GM12892 (cell line): ENCODE measurements at places on chromosomes 4 and X.

DNA sequence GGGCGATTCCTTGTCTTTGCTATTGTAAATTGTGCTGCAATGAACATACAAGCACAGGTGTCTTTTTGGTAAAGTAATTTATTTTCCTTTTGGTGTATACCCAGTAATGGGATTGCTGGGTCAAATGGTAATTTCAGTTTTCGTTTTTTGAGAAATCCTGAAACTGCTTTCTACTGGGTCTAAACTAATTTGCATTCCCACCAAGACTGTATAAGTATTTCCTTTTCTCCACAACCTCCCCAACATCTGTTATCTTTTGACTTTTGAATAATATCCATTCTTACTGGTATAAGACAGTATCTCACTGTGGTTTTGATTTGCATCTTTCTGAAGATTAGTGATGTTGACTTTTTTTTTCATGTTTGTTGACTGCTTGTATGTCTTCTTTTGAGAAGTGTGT is 2506.0 kb downstream of the PCDH7 start:
- DNase-seq = no peak

DNA sequence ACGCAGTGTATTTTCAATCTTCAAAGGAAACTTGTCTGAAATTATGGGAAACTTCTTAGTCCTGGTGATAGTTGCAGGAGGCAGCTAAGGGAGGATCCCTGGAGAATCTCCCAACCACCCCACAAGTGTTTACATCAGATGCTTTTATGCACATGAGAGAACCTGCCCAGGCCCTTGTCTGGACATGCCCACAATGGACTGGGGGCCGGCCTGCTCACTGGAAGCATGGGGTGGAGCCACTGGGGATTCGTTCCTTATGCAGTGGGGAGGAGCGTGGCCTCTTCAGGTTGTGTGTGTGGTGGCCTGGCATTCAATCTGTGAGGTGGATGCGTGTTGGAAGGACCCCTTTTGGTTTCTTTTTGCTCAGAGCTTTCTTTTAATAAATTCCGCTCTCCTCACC is 398.7 kb upstream of the PPP1R2C start:
- DNase-seq = no peak

- DNase-seq = no peak
These were observed 66.6 kb upstream of the ARHGAP24 start for GRCh38 chr4:85408301-85408700.

DNA sequence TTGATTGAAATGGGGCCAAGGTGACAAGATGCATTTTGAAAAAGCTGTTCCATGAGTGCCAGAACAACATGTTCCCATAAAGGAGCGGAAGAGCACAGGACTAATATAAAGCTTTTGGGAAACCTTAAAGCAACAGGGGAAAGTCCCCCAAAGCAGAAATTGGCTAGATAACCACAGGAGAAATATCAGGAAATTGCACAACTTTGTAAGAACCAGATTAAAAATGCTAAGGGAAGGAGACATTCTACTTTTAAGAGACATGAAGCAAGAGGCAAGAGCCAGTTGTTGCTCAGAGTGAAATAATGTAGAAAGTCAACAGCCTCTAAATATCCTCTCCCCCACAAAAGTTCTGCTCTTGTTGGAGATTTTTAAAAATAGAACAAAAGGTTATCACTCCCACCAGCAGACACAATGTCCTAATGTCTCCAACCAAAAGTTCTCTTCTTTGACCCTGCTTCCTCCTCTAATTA is 85.2 kb upstream of the LNX1 start:
- no peak for DNase-seq

DNA sequence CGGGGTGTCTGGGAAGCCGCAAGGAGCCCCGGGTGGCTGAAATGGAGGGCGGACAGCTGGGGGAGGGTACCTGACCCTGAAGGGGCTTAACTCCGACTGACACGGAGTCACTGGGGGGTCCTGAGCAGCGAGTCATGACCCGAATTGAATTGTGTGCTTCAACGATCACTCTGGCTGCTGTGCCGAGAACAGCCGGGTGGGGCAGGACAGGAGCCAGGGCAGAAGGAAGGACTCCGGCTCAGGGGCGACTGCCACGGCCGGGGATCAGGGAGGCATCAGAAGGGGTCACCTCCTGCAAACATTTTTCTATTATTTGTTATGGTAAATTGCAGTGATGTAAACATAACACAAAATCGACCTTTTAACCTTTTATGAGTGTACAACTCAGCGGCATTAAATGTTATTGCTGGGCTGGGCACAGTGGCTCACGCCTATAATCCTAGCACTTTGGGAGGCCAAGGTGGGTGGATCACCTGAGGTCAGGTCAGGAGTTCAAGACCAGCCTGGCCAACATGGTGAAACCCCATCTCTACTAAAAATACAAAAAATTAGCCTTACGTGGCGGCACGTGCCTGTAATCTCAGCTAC is 21.6 kb downstream of the ZFYVE28 start:
- no peak for DNase-seq

DNA sequence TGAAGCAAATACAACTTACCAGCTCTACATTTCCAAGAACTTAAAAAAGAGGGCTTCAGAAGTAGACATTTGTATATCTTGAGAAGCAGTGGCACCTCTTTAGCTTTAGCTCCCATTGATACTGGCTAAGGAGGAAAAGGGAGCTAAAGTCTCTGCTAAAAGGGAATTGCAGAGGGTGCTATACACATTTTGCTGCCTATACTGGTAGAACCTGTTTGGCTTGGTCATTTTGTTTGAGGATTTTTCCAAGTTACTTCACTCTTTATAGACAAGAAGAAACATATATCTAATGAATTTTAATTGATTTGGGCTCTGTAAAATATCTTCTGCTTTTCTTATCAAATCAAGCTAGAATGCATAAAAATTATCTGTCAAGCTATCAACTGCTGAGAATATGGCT is 11.8 kb downstream of the PAPSS1 start:
- DNase-seq = no peak

- DNase-seq = no peak
These were observed 335.5 kb downstream of the ARHGAP10 start for GRCh38 chr4:148067301-148067916.

DNA sequence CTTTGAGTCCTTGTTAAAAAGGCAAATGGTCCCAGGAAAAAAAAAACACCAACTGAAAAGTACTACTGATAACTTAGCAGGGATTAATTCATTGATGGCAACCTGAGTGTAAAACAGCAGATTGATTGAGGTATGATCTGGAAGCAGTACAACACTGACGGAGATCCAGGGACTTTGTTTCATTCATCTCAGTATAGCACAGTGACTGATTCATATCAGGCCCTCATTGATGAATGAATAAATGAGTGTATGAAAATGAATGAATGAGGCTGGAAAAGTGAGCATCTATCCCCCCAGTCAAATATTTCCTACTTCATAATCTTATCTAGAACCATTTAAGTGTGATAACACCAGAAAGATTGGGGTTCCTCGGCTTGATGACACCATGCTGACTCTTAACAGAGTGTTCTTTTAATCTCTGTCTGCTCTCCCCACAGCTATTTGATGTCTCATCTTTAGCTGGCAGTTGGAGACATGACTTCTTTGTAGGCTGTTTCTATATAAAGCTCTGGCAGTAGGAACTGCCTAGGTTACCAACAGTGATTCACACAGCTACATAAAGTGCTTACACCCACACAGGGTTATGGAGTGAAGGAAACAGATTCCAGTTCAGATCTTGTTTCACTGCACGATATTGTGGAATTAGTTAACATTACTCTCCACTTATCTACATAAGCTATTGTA is 18.6 kb upstream of the RNF128 start:
- no peak for DNase-seq

DNA sequence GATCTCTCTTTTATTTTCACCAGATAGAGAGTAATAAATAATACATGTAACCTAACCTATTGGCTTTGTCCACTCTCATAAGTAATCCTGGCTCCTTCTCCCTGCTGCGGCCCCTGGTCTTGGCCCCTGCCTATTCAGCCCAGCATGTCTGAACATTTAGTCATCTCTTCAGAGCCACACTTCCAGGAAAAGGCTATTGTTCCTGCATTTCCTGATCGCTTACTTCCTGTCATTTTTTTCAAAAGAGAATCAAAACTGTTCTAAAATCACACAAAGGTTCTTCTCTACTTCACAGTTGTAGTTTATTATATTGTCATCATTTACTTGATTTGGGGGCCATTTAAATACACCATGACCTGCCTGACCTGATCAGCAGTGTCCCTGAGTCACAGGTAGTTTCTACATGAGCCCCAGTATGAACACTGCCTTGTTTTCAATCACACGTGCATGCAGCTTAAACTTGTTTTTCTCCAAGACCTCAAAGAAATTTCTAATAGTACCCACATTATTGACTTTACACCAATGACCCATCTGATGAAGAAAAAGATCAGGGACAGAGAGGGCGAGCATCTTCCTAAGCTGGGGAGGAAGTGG is 47.4 kb upstream of the KDR start:
- no peak for DNase-seq

DNA sequence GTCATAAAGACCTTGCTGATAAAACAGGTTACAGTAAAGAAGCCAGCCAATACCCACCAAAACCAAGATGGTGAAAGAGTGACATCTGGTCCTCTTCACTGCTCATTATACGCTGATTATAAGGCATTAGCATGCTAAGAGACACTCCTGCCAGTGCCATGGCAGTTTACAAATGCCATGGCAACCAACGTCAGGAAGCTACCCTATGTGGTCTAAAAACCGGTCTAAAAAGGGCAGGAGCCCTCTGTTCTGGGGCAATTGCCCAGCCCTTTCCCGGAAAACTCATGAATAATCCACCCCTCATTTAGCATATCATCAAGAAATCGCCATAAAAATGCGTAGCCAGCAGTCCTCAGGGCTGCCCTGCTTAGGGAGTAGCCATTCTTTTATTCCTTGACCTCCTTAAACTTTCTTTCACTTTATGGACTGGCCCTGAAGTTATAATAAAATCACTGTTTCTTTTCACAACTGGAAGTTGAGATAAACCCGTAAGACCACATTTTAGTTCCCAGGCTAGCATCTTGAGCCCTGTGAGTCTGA is 260.5 kb upstream of the FAT1 start:
- DNase-seq = no peak

- DNase-seq = no peak
These were observed 38.5 kb downstream of the LAMTOR3 start for GRCh38 chr4:99855678-99856077.

DNA sequence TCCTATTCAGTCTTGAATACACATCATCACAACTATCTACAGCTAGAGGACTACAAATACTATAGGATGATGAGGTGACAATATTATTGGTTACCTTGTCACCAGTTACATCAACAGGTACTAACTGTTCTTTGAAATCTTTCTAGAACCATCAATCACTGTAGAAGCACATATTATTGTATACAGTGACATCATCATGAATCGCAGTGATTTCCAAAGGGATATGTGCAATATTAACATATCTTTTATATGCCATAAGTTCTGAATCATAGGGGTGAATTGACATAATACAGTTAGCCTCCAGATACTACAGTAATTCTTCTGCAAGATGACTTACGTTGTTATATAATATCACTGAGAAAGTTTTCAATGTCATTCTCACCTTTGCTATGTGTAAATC is 105.2 kb upstream of the HPGD start:
- no peak for DNase-seq

DNA sequence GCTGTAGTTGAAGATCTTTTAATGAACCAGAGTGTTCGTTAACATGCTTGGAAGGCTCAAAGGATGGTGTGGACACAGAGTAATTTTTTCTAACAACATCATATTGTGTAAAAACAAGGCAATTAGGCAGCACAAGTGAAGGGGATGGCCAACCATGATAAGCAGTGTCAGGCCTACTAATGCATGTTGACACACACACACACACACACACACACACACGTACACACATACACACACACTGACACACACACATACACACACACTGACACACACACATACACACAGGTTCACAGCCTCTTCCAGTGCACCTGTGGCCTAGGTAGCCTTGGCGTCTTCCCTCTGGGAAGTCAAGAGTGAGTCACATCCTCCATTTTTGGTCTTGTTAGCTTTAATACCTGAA is at the start of gene SUPT20HL1:
Gene SUPT20HL1, plus strand, starts transcription at position 368 of the 400 bp plus-strand sequence. CDS start 2,122 bp downstream, outside the sequence.
- DNase-seq = no peak

DNA sequence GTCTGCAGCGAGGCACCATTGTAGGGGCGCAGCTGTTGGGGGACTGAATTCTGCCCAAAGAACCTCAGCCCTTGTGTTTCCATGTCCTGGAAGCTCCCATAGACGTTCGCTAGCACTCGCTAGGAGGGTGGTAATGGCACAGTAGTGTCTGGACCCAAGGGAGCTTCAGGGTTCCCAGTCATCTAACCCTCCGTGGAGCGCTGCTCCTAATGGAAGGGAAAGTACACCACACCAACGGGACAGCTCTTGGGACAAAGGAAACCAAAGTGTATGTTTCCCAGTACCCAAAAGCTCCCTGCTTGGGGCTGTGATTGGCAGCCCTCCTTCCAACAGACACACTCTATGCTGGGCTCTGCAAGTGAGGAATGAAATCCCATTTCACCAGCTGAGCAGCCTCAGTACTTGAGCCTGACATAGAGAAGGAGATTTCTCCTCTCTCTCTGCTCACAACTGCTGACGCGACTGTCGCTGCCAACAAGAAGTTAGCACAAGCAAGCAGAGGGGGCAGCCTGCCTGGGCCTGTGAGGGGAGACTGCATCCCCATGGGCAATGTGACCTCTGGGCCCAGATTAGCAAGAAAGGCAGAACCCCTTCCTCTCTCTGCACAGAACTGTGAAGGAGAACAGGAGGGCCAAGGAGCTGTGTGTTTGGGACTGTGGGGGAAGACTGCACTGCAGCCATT is 67.6 kb upstream of the SMARCAD1 start:
- no peak for DNase-seq

DNA sequence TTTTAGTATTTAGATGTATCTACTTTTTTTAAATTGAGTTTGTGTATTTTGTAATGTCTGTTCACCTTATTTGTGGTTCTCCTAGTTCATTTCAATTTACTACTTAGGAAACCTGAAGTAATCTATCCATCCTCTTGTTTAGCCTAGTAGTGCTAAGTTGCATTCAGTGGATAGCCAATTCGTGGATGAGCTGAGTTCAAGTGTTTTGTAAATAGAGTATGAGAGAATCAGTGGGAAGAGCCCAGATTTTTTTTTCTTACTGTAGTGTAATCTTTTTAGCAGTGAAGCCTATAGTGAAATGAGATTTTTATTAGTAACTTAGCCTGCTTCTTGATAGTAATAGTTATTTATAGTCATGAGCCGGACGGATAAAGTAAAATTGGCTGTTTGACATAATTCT is 21.7 kb downstream of the STAG2 start:
- no peak for DNase-seq

GRCh38 chr4:54941994-54942552 is 183.3 kb downstream of the KDR start:
- no peak for DNase-seq

DNA sequence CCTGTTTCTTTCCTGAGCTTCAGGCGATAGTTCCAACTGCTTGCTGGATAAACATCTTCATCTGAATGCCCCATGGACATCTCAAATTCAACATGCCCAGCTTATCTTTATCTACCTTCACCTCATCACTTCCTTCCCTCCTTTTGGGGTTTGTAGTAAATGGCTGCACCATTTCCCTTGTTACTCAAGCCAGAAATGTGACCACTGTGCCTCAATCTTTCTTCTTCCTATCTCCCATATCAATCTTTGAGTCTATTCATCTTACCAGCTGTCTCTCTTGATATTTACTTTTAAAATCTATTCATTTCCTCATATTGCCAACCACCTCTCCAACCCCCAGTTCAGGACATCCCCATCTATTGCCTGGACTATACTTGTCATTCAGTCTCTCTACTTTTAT is 155.4 kb downstream of the PPA2 start:
- DNase-seq = no peak

GRCh38 chrX:16778545-16778944 is 7.7 kb upstream of the TXLNG start:
- DNase-seq = no peak
